ENCODE measurements at places on chromosomes 5 and 9.
A peak's percentile ranks its signal among the peaks of the same experiment; 100 is the strongest.

DNA sequence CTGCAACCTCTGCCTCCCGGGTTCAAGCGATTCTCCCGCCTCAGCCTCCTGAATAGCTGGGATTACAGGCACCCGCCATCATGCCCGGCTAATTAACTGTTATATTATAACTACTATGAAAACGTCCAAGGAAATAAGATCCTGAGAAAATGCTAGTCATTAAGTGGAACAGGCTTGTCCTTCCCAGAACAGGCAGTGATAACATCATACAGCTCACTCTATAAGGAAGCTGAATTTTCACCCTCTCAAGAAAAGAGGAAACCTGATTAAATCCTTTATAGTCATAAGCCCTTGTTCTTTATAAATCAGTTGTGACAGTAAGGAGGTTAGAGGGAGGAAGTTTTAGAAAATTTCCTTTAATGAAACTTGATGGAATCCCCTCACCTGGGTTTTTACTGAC lies 163.9 kb upstream of the CLINT1 start:
- no peak for DNase-seq

GRCh38 chr5:140569197-140569596 lies 4.6 kb downstream of the SLC35A4 start:
- no peak for DNase-seq

DNA sequence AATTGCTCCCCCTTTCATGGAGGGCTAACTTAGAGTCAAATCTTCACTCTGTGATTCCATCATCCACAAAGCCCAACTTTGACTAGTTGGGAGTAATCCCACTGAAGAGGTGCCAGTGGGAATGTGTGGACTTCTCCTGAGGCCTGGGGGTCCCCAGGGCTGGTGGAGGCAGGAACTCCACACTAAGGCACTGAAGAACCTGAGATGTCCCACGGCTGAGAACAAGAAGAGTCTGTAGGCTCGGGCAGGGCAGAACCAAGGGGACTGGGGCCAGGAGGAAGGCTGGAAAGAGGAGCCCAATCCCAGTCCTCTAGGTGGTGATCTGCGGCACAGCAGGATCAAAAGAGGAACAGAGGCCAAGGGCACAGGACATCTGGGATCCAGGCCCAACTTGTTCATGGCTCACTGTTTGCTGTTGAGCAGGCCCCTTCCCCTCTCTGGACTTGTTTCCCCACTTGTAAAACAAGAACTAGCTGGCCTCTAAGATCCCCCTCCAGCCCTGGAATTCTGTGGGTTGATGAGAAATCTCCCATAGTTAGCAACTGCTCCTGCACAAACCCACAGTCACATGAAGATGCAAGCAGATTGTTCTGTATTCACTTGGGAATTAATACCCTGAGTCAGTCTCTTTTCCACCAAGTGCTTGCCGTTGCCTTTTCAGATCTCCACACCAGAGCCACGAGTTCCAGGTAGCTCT lies 32.7 kb upstream of the ALDH1B1 start:
- no peak for DNase-seq

DNA sequence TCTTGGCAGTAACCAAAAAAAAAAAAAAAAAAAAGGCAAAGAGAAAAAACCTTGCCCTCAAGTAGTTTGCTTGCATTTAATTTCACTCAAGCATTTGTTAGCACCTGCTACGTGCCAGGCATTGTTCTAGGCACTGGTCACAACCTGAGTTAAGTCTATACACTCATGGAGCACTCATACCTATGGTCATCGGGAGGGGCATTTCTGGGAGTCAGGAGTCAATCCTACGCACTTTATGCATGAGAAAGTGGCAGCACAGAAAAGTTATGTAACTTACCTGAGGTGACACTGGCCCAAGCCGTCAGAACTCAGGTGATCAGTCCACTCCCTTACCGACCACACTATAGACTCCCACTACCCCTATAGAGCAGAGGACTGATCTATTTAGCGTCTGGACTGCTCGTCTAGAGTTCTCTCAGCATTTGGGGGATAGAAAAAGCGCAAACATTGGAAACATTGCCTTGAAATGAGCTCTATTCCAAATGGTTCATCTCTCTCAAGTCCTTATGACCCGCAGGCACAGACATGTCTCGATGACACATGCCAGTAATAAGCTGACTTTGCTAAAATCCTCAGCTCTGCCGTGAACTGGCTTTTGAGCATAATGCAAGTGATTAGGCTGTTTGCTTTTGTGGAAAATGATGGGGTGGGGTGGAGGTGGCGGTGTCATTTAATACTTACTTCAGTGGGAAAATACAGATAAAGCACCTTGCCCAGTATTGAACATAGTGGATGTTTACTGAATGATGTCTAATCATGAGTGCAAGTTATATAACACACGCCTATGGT lies 160.2 kb downstream of the ARHGEF28 start:
- no peak for DNase-seq

- no peak for DNase-seq
These were observed 98.4 kb downstream of the ADRB2 start for GRCh38 chr5:148924817-148925216.

DNA sequence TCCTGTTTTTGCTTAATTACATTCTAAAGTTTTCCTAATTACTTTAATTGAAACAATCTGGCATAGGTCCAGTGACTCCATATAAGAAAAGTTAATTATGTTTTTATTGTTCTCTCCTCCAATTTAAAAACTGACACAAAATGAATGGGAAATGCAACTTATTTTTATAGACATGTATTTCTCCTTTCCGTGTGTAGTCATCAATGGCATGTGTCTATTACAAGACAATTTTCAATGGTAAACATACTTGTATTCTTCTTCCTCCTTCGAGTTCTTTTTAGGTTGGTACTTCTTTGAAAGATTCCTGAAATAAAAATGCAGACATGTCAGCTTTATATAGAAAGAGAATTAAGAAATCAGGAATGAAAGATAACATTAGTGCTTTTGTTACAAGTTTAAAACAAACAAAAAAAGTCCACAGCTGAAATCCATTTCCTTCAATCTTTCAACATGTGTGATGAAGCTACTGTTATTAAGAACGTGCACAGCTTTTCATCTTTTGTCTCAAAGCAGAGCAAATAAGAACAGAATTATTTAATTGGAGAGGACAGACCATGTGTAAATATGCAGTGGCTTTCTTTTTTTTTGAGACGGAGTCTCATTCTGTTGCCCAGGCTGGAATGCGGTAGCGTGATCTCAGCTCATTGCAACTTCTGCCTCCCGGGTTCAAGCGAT lies 63.8 kb downstream of the FNBP1 start:
- peak; percentile 51 for DNase-seq

GRCh38 chr9:134811673-134812342 lies 68.8 kb upstream of the FCN2 start:
- DNase-seq, result no peak

- DNase-seq, result no peak
These were observed 38.3 kb downstream of the FAM78A start for GRCh38 chr9:131237931-131238401.

DNA sequence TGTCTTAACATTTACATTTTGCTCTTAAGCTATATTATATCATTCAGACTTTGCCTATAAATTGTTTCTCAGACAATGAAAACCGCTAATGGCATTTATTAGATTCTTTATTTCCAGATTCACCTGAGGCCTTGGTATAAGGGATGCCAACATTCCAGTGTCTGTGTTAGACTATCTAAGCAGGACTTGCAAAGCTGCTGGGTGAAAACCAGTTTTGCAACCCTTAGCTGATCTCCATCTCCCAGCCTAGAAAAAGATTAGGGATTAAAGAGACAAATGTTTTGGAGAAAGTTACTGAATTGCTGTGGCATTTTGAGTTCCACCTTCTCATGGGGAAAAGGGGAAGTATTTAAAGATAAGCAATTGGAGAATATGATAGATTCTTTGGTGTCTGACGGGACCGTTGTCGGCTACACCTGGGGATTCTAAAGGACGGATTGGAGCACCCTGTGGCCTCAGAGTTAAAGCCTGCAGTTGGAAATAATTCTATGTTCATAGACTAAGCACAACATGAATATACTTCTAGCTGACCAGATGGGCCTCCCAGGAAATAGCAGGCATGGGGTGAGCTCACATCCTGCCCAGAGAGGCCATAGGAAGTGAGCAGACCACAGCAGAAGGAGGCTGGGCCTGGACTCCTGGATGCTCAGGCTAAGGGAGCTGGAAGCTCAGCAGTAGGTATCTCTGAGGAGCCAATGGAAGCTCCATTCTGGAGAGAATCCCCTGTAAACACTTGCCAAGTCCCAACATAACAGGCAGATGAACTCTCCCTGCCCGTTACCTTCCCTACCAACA lies 21.8 kb downstream of the ENTREP1 start:
- DNase-seq, result no peak

DNA sequence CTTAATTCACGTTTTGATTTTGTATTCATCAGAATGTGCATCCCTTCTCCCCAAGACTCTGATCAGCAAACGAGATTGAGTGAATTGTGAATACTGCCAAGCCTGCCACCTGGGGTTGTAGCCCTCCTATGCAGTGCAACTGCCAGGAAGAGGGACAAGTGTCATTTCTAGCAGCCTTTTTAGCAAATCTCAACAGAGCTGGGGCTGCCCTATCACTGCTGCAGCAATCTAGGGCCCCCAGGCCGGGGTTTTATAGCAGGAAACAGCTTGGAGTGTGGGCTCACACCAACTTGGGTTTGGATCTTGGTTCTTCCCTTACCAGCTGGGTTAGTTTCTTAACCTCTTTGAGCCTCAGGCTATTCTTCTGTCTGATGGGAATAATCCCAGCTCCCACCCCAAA lies 4.0 kb downstream of the CSF1R start:
- DNase-seq, result no peak

DNA sequence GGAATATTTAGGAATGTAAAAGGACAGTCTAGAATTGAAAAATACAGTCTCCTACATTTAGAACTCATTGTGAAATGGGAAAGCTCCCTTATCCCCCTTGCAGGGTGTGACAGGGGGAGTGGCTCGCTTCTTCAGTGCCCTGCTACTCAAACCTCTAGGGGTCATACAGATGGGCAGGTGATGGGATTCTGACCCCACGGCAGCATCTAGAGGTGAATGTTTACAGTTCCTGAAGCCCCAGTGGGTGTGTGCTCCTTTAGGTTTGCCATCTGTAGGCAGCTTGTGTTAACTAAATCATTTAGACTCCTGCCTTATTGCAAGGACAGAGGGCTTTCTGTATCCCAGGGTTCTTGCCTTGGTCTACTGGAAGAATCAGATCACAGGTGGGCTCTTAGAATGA lies 271.0 kb upstream of the MPDZ start:
- DNase-seq, result no peak

DNA sequence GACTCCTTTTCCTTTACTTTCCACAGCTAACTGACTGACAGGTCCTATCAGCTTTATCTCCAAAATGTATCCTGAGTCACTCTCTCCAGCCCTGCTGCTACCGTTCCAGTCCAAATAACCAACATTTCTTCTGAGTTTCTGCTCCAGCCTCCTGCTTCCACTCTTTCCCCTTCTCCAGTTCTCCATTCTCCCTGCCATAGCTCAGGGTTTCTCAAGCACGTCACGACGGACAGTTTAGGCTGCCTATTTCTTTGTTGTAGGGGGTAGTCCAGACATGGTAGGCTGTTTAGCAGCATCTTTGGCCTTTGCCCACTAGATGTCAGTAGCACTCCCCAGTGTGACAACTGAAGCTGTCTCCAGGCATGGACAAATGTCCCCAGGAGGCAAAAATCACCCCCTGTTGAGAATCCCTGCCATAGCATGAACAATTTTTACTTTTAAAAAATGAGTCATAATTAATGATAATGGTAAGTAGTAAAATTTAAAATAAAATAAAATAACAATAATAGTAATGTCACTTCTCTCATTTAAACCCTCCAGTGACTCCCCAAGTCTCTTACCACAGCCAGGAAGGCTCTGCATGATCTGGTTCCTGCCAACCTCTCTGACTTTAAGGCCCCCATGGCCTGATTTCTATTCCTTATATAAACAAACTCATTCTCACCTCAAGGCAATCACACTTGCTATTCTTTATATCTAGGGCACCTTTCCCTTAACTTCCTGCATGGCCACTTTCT lies 105.4 kb upstream of the FER start:
- peak; percentile 76 for DNase-seq

- DNase-seq, result no peak
These were observed 3.5 kb upstream of the LRRC14B start for GRCh38 chr5:187617-188451.

- DNase-seq, result no peak
These were observed 92.6 kb downstream of the EFNA5 start for GRCh38 chr5:107578051-107578635.

GRCh38 chr5:41856644-41857491 lies 13.4 kb downstream of the OXCT1 start:
- peak; percentile 71 for DNase-seq

- no peak for DNase-seq
These were observed 72.2 kb upstream of the ORM1 start for GRCh38 chr9:114250648-114251047.

DNA sequence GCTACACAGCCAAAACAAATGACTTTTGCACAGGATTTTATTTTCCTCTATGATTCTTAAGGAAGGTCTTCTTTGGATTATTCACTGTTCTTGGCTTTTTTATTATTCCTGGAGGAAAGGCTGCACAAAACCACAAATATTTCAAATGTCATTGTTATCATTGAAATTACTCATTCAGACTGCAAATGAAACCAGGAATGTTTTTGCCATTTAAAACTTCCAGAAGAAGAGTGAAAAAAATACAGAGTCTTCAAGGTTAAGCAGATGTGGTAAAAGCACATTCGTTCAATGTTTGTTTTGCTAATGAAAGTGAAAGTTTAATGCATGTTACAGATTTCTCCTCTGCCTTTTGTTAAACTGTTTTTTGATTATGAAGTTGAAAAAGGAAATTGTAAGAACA lies 238.2 kb downstream of the TLE4 start:
- DNase-seq, result no peak

- DNase-seq, result no peak
These were observed 124.9 kb upstream of the GRHPR start for GRCh38 chr9:37297592-37297991.

- no peak for DNase-seq
These were observed 9.1 kb upstream of the XPA start for GRCh38 chr9:97706246-97706645.

- DNase-seq, result peak; percentile 61
These were observed 95.8 kb upstream of the LMX1B start for GRCh38 chr9:126517833-126518356.

- no peak for DNase-seq
These were observed 598 bp upstream of the KIAA1191 start for GRCh38 chr5:176362233-176362490.

- no peak for DNase-seq
These were observed 60.1 kb downstream of the GALNT12 start for GRCh38 chr9:98867429-98868168.

DNA sequence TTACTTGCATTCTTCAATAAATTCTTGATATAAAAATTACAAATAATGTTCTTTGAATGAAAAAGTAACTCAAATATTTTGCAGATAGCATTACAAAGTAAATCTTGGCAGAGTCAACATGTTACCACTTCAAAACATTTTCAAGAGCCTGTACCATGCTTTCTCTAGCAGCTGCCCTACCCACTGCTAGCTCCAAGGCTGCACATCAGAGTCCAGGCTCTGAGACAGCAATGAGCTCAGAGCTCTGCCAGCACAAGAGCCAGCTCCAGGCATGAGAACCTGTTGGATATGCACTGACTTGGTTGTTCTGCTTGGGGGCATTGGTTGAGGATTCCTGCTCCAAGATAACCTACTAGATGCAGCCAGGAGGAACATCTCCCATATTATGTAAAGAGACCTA lies 211.3 kb upstream of the HAPLN1 start:
- no peak for DNase-seq

- no peak for DNase-seq
These were observed 39.2 kb downstream of the PRUNE2 start for GRCh38 chr9:76866689-76867088.

Measured in retina (tissue), 1 donor.